GM23338 (cell line): ENCODE measurements at places on chromosomes 12 and 14. TPM values are rescaled to one million over a fixed set of nuclear protein-coding genes. Genes with fewer than 3 reads are reported as not detected.

DNA sequence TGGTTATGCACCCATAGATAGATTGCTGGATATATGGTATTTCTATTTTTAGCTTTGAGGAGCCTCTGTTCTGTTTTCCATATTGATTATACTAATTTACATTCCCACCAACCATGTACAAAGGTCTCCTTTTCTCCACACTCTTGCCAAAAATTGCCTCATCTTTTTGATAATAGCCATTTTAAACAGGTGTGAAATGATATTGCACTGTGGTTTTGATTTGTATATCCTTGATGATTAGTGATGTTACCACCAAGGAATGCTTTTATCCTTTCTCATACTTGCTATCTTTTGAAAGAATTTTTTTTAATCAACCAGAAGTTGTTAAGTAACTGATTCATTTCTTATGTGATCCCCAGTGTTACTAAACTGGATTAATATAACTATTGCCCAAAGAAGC, 60.0 kb downstream of the BBS10 start:
- H3K4me1 ChIP-seq = no peaks in the 10 kb centered on the region
- H3K27me3 ChIP-seq = no peaks in the 10 kb centered on the region
- H3K4me3 ChIP-seq = no peak overlapping the region
- no peak overlapping the region for H3K27ac ChIP-seq

DNA sequence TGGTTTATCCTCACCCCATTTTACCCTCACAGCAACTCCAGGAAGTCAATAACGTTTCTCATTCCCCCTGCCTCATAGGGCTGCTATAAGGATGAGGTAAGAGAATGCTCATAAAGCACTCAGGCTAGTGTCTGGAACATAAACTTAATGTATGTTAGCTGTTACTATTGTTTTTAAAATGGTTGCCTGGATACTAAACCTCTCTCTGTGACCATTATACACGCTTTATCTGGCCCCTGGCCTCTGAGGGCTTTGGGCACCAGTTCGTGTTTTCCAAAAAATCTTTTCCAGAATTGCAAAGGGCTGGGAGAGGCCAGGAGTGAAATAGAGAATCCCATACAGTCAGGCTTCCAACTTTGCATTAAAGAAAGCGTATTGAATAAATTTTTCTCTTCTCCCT, 113.9 kb downstream of the KTN1 start:
- no peak overlapping the region for H3K27ac ChIP-seq
- no peak overlapping the region for H3K4me3 ChIP-seq
- H3K4me1 ChIP-seq = peaks cover 20% of the 10 kb centered on the region; the same call in 1 of the 2 replicates
- no peaks in the 10 kb centered on the region for H3K27me3 ChIP-seq
- H3K36me3 ChIP-seq = no peaks in the 10 kb centered on the region

DNA sequence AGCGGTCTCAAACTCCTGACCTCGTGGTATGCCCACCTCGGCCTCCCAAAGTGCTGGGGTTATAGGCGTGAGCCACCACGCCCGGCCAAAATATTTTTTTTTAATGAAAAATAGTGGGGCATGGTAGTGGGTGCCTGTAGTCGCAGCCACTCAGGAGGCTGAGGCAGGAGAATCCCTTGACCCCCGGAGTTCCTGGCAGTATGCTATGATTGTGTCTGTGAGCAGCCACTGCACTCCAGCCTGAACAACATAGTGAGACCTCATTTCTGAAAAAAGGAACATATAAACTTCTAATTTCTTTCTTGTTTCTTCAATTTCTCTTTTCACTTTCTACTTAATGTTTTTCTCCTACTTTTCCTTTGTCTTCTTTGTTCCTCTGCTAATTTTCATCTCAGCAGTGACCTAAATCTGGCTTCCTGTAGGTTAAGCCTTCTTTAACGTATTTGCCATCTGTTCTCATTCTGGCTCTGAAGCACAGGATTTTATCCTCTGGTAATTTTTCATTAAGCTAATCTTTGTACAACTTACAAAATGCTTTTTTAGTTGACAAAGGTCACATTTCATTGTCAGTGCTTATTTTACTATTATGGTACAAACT, 4.5 kb upstream of the RPGRIP1 start:
- H3K4me3 ChIP-seq = no peak overlapping the region
- DNase-seq = no peak
- no peak overlapping the region for H3K27ac ChIP-seq
- H3K4me1 ChIP-seq = no peaks in the 10 kb centered on the region

DNA sequence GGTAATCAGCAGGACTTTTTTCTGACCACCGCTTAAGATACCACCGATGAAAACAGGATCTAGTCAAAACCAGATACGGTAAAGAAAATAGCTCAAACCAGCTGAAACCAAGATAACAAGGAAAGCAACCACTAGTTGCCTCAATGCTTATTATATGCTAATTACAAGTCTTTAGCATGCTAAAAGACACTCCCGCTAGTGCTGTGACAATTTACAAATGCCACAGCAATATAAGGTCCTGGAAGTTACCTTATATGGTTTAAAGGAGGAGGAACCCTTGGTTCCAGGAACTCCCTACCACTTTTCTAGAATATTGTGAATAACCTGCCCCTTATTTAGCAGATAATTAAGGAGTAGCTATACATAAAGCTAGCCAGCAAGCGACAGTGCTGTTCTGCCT, 976.4 kb upstream of the SEL1L start:
- H3K36me3 ChIP-seq = no peaks in the 10 kb centered on the region
- H3K27ac ChIP-seq = no peak overlapping the region
- no peak overlapping the region for H3K4me3 ChIP-seq
- DNase-seq = peak; percentile 61
- no peaks in the 10 kb centered on the region for H3K27me3 ChIP-seq
- H3K4me1 ChIP-seq = no peaks in the 10 kb centered on the region

The ESR2 gene
- 0.08 and 0.59 TPM in 2 replicates for total RNA-seq

The AQP2 gene
- total RNA-seq = 0.07 TPM in 1 of 2 replicates, not detected in the other

GRCh38 chr14:73800970-73801515, 50.6 kb upstream of the PTGR2 start:
- no peak for DNase-seq
- no peak overlapping the region for H3K4me3 ChIP-seq
- no peak overlapping the region for H3K27ac ChIP-seq
- no peaks in the 10 kb centered on the region for H3K36me3 ChIP-seq
- H3K4me1 ChIP-seq = no peaks in the 10 kb centered on the region

GRCh38 chr14:51883232-51883631, 22.8 kb downstream of the GNG2 start:
- H3K4me3 ChIP-seq = no peak overlapping the region
- DNase-seq = no peak
- H3K36me3 ChIP-seq = no peaks in the 10 kb centered on the region
- H3K27ac ChIP-seq = no peak overlapping the region
- H3K27me3 ChIP-seq = no peaks in the 10 kb centered on the region

DNA sequence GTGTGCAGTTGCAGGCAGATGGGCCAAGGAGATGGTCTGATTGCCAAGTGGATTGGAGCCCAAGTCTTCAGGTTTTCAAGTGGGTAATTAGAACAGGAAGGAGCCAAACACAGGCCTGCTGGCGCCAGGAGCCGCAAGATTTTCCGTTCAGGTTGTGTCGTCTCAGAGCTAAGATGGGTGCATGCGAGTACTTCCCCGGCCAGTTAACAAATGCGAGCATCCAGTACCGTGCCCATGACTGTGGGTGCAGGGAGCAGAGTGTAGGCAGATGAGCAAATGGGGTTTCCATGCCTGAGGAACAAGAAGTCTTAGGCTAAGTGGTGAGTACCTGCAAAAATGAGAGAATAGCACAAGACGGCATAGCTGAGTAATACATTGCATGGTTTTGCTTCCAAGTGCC, 90.5 kb downstream of the CHST11 start:
- H3K4me3 ChIP-seq = no peak overlapping the region
- DNase-seq = no peak
- no peaks in the 10 kb centered on the region for H3K27me3 ChIP-seq
- no peak overlapping the region for H3K27ac ChIP-seq

GRCh38 chr14:32230695-32231280, 27.7 kb upstream of the RNU6-8 start:
- no peak for DNase-seq
- no peaks in the 10 kb centered on the region for H3K4me1 ChIP-seq
- H3K27me3 ChIP-seq = no peaks in the 10 kb centered on the region

The DUSP6 gene
- total RNA-seq = 153 and 191 TPM in 2 replicates

GRCh38 chr12:73374360-73374759, 1102.2 kb downstream of the TRHDE start:
- no peak overlapping the region for H3K27ac ChIP-seq
- no peak for DNase-seq
- no peak overlapping the region for H3K4me3 ChIP-seq
- H3K4me1 ChIP-seq = no peaks in the 10 kb centered on the region
- H3K36me3 ChIP-seq = no peaks in the 10 kb centered on the region

DNA sequence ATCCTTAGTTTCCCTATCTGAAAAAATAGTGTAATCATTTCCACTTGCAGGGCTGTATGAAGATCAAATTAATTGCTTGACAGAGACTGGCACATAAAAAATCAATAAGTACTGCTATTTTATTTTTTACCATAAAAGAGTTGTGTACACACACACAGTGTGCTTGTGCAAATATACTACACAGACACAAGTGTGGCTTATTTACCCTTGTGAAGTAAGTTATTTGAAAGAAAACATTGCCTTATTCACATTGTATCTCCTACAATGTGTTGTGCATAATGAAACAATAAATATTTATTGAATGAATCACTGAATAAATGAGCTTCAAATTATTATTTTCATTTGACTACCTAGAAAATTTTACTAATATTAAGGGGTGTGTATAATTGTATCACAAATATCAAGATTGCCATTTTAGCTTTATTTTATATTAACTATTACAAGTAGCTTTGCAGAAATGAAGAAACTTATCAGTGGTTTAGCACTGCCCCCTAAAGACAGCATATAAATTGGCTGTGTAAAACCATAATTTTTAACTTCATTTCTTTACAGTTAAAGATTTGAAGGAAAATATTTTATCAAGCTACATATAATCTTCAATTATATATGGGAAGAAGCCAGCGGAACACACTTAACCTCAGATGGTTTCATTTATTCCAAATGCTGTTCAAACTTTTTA, 11.3 kb downstream of the GARIN6 start:
- H3K4me1 ChIP-seq = no peaks in the 10 kb centered on the region
- DNase-seq = peak; percentile 11
- no peaks in the 10 kb centered on the region for H3K36me3 ChIP-seq
- H3K27ac ChIP-seq = no peak overlapping the region
- H3K4me3 ChIP-seq = no peak overlapping the region
- H3K27me3 ChIP-seq = no peaks in the 10 kb centered on the region

The APOLD1 gene
- 0.43 and 0.94 TPM in 2 replicates for total RNA-seq

GRCh38 chr12:39412210-39412609, 30.7 kb downstream of the KIF21A start:
- no peak overlapping the region for H3K27ac ChIP-seq
- no peak overlapping the region for H3K4me3 ChIP-seq
- DNase-seq = peak; percentile 78
- peaks cover 21% of the 10 kb centered on the region for H3K4me1 ChIP-seq
- peaks cover 46% of the 10 kb centered on the region for H3K27me3 ChIP-seq
- H3K36me3 ChIP-seq = no peaks in the 10 kb centered on the region

The MMP14 gene
- total RNA-seq = 48.9 and 56.4 TPM in 2 replicates

DNA sequence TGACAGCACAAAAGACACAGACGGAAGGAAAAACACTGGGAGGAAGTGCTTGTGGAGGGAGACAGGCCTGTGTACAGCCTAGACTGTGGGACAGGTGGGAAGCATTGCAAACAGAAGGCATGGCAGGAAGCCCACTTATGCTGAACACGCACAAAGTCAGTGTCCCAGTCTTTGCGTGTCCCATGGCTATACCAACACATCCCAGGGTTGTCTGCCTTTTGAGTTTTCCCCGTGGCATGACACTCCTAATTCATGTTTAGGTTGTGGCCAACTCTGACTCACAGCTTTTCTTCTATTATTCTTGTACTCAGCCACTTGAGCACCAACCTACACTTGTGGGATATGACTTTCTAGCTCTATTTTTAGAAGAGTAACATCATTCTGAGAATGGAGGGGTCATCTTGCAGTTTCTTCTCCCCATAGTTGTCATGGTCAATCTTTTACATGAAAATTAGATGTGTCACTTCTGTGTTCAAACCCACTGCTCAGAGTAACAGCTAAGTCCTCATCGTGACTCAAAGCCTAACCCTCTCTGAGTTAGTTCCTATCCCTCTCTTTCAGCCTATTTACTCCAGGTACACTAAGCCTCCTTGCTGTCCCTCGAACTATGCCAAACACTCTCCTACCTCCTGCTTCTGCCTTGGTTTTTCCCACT, 27.5 kb upstream of the JPH4 start:
- H3K36me3 ChIP-seq = no peaks in the 10 kb centered on the region
- DNase-seq = no peak
- no peaks in the 10 kb centered on the region for H3K27me3 ChIP-seq
- H3K4me3 ChIP-seq = no peak overlapping the region
- H3K27ac ChIP-seq = no peak overlapping the region
- no peaks in the 10 kb centered on the region for H3K4me1 ChIP-seq

GRCh38 chr14:21162081-21162480, 6.2 kb upstream of the OR5AU1 start:
- no peaks in the 10 kb centered on the region for H3K4me1 ChIP-seq
- no peak for DNase-seq
- no peak overlapping the region for H3K27ac ChIP-seq
- H3K27me3 ChIP-seq = no peaks in the 10 kb centered on the region

The RFLNA gene
- 16.2 and 20.4 TPM in 2 replicates for total RNA-seq

DNA sequence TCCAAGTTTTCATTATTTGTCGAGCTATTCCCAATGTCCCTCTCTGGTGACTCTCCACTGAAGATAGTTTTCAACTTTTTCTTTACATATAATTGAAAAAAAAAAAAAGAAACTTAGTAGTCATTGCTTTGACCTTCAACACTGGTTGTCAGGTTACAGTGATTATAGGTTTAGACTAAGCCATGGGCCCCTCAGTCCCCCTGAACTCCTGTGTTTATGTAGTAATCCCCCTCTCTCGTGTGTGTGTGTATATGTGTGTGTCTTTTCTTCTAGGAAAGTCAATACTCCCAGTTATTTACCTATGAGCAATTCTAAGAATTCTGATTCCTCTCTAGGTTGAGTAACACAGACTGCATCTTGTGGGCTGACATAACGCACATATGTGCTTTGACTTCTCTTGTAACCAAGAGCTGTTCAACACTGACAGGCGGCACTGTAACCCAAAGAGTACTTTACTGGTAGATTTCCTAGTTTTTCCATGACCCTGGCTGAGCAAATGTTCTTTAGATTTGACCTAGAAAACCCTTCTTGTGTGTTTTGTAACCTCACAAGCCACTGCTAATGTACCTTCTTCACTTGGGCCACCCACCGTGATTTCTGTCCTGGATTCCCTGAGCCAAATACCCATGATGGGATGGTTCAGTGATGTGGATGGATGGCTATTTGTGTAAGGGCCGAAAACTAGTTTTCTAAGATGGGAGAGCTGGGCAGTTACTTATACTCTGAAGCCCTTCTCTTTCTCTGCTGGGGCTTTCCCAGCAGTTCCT, 15.0 kb upstream of the MANSC4 start:
- H3K4me1 ChIP-seq = no peaks in the 10 kb centered on the region
- peaks cover 8% of the 10 kb centered on the region for H3K36me3 ChIP-seq

DNA sequence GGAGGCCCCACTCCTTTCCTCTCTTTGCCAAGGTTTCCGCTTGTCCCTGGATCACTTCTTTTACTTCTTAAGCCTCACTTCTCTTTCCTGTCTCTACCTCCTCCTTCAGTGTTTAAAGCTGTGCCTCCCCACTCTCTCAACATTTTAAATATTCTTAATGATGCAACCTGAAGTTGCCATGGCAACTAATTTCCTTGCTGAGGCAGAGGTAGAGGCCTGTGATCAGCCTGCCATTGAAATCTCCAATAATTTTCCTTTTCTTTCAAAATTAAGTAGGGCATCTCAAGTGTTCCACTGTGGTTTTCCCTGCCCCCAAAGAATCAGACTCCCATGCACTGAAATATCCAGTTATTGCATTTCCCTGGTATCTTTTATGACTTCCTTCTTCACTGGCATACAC, 108.6 kb upstream of the VRK1 start:
- H3K27ac ChIP-seq = no peak overlapping the region
- peak; percentile 53 for DNase-seq
- H3K4me1 ChIP-seq = 0 out of 2 replicates have a peak, but pooled peaks cover 6% of the 10 kb centered on the region
- no peaks in the 10 kb centered on the region for H3K27me3 ChIP-seq
- no peak overlapping the region for H3K4me3 ChIP-seq
